ENCODE measurements at places on chromosomes 5 and 9. TPM values are rescaled to one million over a fixed set of nuclear protein-coding genes. Genes with fewer than 3 reads are reported as not detected.

DNA sequence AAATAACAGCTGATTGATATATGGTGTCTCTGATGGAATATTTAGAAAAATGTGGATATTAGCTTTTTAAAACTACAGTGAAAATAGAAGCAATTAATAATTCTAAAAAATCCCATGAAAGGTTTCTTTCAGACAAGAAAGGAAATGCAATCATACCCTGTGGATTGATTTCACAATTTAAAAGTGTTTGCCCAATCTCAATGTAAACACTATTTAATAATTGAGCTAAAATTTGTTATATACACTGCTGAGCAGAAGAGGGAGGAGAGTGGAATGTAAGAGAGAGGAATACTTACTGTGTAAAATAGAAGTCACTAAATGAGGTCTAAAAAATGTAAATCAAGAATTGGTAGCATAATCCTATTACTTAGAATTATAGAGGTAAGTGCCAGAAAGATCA, 76.9 kb downstream of the FEM1C start:
- DNase-seq = no peak

DNA sequence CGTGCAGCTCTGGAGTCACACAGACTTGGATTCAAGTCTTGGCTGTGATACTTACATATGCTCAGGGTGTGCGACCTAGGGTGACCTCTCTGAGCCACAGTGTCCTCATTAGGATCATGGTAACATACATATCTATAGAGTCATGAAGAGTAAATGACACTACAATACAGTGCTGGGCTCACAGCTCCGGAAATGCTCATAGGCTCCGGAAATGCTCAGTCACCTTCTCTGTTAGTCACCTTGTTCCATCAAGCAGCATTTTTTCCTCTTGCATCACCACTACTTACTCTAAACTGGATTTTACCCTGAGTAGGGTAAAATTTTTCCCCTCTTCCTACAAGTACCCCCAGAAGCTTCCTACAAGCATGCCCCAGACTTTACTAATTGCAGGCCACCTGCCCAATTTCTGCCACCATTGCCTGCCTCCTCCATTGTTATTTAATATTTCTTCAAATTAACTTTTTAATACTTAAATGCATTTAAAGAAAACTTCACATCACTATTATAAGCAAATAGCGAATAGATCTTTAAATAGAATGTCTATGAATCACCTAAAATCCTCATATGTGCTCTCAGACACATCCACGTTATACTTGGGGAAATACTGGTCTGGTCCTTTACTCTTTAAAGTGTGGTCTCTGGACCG, 147.6 kb upstream of the SPRY4 start:
- no peak for DNase-seq

- DNase-seq = no peak
Measured at GRCh38 chr9:7790022-7790818, 9.4 kb downstream of the DMAC1 start.

- DNase-seq = no peak
Measured at GRCh38 chr9:132639322-132639721, 30.5 kb downstream of the DDX31 start.

GRCh38 chr9:2876726-2877125, 32.8 kb upstream of the PUM3 start:
- no peak for DNase-seq

DNA sequence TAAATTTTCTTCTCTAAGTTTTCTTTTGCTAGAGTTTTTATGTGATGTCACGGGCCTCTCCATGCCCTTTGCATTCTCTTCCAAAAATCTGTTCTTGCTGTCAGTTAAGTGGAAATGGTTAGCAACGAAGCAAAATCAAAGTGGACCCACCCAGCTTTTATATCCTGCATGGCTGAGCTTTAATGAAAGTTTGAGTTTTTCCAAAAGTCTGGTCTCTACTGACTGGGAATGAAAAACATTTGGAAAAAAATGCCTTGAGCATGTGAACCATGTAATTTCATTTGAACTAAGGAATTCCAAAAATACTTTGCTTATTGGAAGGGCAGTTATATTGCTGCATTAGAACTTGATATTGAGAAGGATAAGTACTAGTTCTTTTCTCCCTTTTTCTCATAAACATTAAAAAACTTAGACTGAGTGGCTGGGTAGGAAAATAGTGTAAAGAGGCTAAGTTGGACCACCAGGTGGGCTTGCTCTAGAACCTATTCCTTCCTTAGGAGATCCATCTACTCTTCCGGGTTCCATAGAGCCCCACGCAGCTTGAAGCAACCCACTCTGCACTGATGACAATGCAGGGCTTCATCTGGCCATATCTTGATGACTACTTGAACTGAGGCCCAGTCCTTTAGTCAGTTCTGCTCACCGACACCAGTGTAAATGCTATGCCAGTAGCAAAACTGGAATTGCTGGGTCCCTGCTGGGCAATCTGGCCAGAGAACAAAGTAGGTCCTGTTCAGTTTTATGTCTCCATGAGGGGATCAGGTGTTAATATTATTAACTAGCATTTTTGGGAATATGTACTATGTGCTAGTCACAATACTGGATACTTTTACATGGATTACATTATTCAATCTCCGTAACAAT, 17.4 kb upstream of the RIC1 start:
- no peak for DNase-seq

GRCh38 chr9:94632737-94633136, 6.6 kb downstream of the FBP1 start:
- no peak for DNase-seq

- DNase-seq = no peak
Measured at GRCh38 chr9:104586496-104587180, 12.6 kb downstream of the OR13C5 start.

STKLD1 gene
- total RNA-seq = not detected

DNA sequence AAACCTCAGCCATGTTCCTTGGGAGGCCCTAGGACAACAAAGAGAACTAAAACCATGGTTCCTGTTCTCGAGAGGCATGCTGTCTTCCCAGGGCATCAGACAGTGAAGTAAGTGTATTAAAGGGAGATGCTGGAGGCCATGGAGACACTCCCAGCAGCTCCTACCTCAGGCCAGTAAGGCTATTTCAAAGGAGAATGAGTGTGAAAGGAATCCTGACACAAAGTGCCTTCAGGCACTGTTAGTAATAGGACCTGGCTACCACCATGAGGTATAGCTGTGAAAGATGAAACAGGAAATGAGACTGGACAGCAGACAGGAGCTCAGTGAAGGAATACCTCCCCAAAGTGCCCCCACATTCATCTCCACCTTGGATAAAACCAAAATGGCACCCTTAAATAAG, 71.0 kb downstream of the FANCC start:
- no peak for DNase-seq

SLC36A3 gene
- total RNA-seq = not detected

NR6A1 gene
- total RNA-seq = 0.64 TPM

DNA sequence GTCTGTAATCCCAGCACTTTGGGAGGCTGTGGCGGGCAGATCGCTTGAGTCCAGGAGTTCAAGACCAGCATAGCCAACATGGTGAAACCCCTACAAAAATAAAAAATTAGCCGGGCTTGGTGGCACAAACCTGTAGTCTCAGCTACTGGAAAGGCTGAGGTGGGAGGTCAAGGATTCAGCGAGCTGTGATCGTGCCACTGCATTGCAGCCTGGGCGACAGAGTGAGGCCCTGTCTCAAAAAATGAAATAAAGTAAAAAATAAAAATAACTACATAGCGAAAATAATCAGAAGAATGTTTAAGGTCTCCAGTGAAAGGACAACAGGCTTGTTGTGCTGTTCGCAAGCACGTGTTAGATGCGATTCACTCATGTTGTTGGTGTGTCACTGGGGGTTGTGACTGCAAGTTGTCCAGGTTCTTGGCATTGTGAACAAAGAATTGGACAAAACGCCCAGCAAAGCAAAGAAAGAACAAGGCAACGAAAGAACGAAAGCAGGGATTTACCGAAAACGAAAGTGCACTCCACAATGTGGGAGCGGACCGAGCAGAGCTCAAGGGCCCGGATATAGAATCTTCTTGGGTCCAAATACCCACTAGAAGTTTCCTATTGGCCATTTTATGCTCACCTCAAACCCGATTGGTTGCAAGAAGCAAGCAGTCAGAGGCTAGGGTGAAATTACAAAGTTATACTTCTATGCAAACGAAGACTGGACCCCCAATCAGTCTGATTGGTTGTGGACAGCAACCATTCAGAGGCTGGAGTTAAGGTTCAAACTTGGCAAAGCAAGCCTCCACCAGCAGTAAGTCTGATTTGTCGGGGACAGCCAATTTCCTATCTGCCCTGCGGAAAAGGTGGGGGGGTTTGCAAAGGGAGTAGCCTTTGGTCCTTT, 844 bp upstream of the MCCC2 start:
- DNase-seq = no peak

- no peak for DNase-seq
Measured at GRCh38 chr9:744790-745484, 96.6 kb upstream of the DMRT1 start.

DNA sequence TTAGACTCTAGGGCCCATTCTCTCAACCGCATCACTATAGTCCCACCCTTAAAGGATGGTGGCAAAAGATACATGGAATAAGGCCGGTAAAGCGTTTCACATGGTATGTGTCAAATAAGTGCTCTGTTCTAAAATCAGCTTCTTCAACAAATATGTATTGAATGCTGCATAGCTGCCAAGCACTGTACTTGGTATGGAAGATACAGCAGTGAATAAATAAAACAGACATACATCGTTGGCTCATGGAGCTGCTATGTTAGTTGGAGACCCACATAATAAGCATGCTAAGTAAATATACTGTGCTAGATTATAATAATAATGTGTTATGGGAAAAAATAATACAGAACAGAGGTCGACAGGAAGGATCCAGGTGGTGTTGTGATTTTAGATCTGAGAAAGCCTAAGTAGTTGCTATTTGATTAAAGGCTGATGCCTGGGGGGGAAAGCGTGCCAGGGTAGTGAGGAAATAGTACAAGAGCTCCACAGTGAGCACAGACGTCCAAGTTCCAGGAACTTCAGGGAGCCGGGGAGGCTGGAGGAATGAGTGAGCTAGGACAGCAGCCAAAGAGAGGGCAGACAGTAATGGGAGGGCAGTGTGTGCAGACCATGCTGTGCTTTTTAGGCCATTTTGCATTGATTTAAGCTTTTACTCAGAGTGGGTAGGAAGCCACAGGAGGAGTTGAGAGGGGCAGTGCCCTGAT, 93.7 kb downstream of the JAKMIP2 start:
- no peak for DNase-seq

DNA sequence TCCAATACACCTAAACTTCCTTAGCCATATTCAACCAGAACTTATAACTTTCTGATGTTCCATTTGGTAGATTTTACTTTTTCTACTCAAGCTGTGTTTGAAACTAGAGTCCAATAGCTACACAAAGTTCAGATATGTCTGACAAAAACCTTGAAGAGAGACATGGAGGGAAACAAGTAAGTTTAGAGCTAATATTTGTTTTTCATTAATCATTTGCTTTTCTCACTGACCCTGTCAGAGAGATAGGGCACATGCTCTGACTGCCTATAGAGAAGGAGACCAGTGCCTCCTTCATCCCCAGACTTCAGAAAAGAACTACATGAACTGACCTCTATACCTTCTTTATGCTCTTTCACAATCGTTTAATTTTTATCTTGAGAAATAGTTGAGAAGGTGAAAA, 157.0 kb upstream of the PPP1R2B start:
- DNase-seq = no peak

DNA sequence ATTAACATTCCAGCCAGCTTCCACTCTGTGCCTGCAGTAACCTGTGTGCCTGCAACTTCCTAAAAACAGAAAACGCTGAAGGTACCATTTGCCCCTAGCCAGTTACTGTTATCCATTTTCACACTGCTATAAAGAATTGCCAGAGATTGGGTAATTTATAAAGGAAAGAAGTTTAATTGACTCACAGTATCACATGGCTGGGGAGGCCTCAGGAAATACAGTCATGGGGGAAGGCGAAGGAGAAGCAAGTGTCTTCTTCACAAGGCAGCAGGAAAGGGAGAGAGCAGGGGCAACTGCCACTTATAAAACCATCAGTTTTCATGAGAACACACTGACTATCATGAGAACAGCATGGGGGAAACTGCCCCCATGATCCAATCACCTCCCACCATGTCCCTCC, 31.2 kb downstream of the PTCD2 start:
- no peak for DNase-seq

ARID3C gene
- total RNA-seq = not detected

RAD17 gene
- total RNA-seq = 18.4 TPM

GRCh38 chr5:1314564-1314982, 19.7 kb upstream of the TERT start:
- DNase-seq = peak; percentile 80

IRX4 gene
- not detected for total RNA-seq

SEMA5A gene
- total RNA-seq = 7.9 TPM

KCNN2 gene
- not detected for total RNA-seq

LECT2 gene
- not detected for total RNA-seq

C5orf34 gene
- 1.2 TPM for total RNA-seq

GRCh38 chr5:23367874-23368273, 139.5 kb upstream of the PRDM9 start:
- no peak for DNase-seq

GRCh38 chr5:128014578-128014977, 69.0 kb upstream of the SLC12A2 start:
- no peak for DNase-seq

SLC6A18 gene
- total RNA-seq = not detected

GRCh38 chr5:108101130-108101529, 280.8 kb downstream of the FBXL17 start:
- no peak for DNase-seq

DNA sequence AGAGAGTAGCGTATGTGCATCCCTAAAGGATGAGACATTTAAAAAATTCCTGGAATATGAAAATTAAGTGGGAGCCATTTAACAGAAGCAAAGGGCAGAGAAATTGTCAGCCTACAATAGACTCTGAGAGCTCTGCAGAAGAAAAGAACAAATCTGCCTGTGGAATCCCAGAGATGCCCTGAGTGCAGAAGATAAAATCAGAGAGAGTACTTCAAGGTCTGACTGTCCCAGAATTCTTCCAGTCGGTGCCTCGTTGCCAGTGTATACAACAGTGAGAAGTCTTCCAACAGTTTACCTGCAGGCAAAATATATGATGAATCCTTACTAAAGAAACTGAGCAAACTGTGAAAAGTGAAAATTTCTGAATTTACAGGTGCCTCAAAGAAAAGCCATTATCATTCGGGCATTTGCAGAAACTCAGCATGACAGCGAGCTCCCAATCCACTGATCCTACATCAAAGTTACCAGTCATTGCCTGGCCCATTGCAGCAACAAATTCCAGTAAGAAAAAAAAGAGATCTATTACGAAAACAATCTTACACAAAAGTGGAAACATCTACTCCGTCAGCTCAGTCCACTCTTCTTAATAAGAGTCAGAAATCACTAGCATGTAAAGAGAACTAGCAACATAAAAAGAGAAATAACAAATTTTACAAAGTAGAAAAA, 92.8 kb upstream of the VCAN start:
- no peak for DNase-seq

GRCh38 chr5:159933531-159934485, 17.5 kb downstream of the ADRA1B start:
- DNase-seq = no peak

CCDC152 gene
- total RNA-seq = 0.45 TPM

STX17 gene
- 26.1 TPM for total RNA-seq

- no peak for DNase-seq
Measured at GRCh38 chr5:177550122-177550521, 4.2 kb downstream of the FAM193B start.

GRCh38 chr5:1338506-1339070, 6.3 kb downstream of the CLPTM1L start:
- no peak for DNase-seq

Measured in mesenteric fat pad (tissue), 1 donor.